Stimulated activated CD8-positive, alpha-beta memory T cell treated with anti-CD3 and anti-CD28 coated beads, Interleukin-12 subunit alpha, Interleukin-12 subunit beta, amount 100 ng/mL, for 4 hours (primary cell): ENCODE measurements at places on chromosomes 1 and 21.

- DNase-seq = no peak
Measured at GRCh38 chr1:206606867-206607266, 5.4 kb downstream of the EIF2D start.

- DNase-seq = no peak
Measured at GRCh38 chr1:177181631-177182291, 11.0 kb downstream of the BRINP2 start.

DNA sequence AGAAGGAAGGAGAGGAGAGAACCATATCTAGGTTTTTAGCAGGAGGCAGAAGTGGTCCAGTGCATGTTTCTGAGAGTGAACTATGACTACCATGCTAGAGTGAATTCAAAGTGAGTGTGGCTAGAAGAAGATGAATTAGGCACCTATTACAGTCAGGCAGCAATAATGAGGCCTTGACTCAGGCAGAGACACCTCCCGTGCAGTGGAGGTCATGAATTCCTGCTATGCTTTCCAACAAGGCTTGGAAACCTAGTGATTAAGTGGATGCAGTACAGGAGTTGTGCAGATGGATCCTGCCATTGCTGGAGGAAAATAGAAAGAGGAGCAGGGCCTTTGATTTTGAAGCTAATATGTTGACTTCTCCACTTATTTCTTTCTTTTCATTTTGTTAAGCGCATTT, 581.5 kb downstream of the RWDD3 start:
- no peak for DNase-seq

DNA sequence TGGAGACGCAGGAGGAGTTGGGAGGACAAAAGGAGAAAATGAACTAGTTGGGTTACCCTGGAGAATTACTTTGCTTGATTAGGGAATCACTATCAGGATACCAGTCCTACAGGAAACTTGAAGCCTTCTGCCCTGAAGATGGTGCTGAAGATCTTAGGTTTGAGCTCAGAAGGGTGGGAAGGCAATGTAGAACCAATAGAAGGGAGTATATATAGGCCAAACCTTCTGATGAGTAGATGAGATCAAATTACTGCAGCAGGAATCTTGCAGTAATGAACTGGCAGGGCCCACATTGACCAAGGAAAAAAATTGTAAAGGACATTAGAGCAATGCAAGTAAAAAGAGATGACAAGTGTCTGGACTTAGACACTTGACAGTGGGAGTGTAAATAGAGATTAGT, 116.3 kb upstream of the CACYBP start:
- no peak for DNase-seq

- no peak for DNase-seq
Measured at GRCh38 chr1:220307607-220308006, 35.4 kb upstream of the RAB3GAP2 start.

GRCh38 chr1:214473387-214473786, 78.0 kb downstream of the PTPN14 start:
- no peak for DNase-seq

- no peak for DNase-seq
Measured at GRCh38 chr21:35984654-35985361, 75.5 kb downstream of the SETD4 start.

GRCh38 chr1:168683871-168684270, 45.1 kb downstream of the DPT start:
- no peak for DNase-seq

- no peak for DNase-seq
Measured at GRCh38 chr1:167904652-167905130, 9.2 kb downstream of the ADCY10 start.

DNA sequence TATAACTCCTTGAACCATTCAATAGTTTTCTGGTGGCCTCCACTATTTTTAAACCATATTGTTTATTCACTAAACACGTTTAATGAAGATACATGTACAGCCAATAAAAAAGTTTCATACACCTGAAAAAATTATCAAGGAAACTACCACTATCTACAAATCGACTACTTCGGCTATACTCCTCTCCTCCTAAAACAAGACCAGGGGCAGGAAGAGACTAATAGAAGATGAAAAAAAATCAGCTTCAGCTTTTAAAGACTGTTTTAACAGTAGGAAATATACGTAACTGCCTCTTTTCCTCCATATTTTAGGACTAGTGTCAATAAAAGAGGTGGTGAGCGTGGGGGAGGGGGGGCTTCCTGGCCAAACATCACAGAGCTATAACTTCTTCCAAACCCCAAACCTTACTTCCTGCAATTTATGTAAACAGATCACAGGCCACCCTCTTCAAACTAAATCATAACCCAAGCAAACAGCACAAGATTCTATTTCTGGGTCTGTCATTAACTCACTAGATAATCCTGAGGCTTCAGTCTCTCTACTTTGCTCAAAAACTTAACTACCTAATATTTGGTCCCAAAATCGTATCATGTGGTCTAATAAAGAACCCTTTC, 15.1 kb downstream of the FOXJ3 start:
- DNase-seq = no peak

GRCh38 chr1:204190212-204191211, 5.8 kb downstream of the KISS1 start:
- peak; percentile 15 for DNase-seq

DNA sequence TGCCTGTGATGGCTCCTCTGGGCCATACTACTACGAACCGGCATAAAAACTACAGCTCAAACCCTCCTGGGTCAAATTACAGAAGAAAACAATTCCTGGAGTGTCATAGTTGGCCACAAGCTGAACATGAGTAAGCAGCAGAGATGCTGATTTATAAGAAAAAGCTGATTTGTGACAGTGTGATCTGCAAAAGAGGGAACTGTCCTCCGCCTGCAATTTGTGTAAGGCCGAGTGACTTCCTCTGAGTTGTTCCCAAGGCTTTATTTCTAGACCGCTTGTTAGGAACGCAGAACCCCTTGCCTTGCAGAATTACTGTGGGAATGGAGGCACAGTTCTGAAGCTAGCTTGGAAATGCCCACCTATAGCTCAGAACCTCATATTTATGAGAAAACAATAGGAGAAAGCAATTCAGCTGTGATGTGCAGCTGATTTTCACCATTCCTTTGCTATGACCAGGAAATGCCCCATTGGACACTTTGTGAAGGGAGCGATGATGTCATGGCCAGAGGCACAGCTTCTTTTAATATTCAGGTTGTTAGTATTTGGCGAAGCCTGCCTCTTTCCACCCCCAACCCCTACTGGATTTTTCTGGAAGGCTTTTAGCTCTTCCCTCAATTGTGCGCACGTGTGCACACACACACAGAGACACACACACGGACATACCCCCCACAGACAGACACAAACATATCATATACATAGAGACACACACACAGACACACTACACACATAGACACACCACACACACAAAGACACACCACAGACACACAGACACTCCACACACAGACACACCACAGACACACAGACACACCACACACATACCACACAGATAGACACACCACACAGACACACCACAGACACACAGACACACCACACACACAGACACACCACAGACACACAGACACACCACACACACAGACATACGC, 47.6 kb downstream of the IER5 start:
- no peak for DNase-seq

DNA sequence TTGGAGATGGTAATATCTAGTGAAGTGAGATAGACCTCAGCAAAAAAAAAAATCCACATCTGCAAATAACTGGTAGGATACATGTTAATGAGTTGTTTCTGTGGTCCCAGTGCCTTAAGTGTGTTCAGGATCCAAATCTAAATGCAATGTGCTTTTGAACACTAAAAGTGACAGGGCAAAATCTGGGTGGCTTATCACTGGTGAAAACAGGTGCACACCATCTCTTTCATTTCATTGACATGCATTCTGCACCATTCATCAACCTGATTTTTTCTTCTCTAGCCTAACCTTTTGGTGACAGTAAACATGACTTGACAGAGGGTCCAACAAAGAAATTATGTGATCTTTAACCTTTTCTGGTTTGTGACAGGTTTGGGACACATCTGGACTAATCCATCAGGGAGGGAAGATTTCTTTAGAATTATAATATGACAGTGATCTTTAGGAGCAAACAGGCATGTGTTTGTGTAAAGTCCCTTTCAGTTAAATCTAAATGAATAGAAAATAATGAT, 201.6 kb upstream of the NEGR1 start:
- no peak for DNase-seq

DNA sequence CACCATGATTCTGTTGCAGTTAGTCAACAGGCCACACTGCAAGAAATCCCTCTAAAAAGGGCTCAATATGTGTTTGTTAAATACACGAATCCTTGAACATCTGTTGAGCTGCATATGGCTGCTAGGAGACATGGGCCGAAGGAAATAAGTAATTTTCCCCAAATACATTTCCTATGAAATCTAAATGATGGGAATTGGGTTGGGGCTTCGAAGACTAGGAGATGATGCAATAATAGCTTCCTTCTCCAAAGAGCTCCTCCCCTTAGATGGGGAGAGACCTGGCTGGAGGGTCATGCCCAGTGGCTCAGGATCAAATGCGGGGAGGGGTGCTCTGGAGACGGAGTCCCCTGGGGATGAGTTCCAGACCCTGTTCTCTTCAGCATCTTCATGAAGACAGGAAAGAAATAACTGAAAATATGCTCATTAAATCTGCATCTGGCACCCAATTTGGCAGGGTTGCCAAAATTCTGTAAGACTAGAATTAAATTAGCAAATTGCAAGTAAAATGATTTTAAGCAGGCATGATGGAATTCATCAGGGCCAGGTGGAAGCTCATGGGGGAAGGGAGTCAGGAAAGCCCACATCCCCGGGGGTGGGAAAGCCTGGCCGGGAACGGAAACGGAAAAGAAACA, 165.0 kb upstream of the EDN2 start:
- no peak for DNase-seq

GRCh38 chr1:19688041-19688842, 23.6 kb downstream of the HTR6 start:
- no peak for DNase-seq

DNA sequence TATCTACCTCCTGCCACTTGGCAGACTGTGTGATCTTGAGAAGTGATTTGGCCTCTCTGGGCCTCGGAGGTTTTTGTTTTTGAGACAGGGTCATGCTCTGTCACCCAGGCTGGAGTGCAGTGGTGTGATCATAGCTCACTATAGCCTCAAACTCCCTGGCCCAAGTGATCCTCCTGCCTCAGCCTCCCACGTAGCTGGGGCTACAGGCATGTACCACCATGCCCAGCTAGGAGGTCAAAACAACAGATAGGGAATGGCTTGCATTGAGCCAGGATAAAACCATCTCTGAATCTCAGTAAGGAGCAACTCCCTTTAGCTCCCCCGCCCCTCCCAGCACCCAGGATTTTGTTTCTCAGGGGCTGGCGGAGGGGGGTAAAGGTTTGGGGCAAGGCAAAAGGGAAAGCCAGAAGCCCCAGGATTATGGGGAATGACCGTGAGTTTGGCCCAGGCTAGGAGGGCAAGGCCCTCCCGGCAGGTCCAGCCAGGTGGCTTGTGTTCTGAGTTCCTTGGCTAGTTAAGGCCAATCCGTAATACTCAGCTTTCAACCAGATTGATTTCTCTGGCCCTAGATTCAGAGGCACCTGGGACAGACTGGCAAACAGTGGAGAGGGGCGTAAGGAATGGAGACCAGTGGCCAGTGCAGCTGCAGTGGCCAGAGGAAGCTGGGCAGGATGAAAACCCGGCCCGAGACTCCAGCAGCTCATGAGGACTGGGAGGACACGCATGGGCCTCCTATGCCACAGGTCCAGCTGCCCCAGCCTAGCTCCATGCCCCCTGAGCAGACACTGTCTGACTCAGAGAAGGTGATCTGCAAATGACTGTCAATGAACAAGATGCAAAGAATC, 130.1 kb downstream of the DMRTB1 start:
- DNase-seq = no peak

DNA sequence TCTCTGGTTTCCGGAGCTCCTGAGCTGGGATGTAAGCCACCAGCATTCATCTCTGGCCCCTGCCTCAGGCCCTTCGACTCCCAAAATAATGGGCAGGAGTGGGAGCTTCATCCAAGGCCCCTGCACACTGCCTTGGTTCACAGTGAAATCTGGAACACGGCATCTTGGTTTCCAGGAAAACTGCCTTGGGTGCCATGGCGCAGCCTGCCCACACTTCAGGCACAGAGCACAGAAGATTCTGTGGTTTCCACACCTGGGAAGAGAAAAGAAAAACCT, 48.8 kb upstream of the POFUT2 start:
- no peak for DNase-seq

- DNase-seq = no peak
Measured at GRCh38 chr1:214420341-214420740, 131.1 kb downstream of the PTPN14 start.

GRCh38 chr1:67717876-67718275, 32.9 kb downstream of the GADD45A start:
- DNase-seq = no peak

GRCh38 chr1:213976665-213977485, 10.9 kb upstream of the PROX1 start:
- no peak for DNase-seq

- DNase-seq = no peak
Measured at GRCh38 chr1:29425631-29426030, 189.3 kb downstream of the PTPRU start.

DNA sequence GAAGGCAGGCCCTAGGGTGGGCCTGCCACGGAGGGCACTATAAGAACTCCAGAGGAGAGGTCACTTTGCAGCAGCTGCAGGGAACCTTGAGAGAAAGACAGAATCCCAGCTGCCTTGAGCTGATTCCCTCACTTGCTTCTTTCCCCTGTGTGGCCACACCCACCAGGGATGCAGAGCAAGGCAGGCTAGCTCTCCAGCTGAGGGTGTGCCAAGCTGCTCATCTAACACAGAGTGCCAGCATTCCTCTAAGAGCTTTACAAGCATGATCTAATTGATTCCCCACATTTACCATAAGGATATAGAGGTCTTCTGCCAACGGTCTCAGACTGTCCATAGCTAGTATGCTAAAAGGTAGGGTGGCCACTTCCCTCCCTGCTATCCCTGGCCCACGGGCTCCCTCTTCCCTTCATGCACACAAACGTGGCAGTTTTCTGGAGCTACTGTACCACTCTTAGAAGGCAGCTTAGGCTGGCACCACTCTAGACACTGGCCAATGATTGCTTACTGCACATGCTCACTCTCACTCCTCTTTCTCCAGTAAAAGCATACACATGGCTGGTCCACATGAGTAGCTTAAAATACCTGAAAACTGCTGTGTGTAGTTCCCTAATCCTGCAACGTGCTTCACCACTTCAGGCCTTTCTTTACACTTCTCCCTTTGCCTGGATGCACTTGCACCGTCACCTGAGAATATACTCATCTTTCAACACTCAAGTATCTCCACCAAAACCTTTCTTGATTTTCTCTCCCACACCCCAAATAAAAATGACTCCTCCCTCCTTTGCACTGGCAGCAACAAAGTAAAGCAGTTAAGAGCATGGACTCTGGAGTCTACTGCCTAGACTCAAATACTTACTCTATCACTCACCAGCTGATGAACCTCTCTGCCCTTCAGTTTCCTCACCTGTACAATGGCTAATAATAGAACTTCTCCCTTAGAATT, 57.7 kb downstream of the DMAP1 start:
- no peak for DNase-seq

DNA sequence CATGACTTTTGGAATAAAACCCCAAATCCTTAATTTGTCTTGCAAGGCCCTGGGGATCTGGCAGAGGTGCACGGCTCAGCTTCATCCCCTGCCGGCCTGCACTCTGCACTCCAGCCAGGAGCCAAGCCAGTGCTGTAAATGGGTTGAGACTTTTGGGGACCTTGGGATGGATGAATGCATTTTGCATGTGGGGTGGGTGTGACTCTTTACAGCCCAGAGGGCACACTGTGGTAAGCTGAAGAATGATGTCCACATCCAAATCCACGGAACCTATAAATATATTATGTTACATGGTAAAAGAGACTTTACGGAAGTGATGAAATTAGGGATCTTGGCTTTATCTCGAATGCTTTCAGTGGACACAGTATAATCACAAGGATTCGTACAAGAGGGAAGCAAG, 177.8 kb downstream of the EDEM3 start:
- DNase-seq = no peak
